ENCODE measurements at places on chromosomes 3 and 15. TPM values are rescaled to one million over a fixed set of nuclear protein-coding genes. Genes with fewer than 3 reads are reported as not detected.

- DNase-seq, result peak; percentile 54
Measured at GRCh38 chr15:74307827-74308811, 59.3 kb downstream of the CYP11A1 start.

Gene FETUB
- not detected for total RNA-seq

GRCh38 chr15:76075046-76075445, 15.3 kb downstream of the TMEM266 start:
- no peak for DNase-seq

DNA sequence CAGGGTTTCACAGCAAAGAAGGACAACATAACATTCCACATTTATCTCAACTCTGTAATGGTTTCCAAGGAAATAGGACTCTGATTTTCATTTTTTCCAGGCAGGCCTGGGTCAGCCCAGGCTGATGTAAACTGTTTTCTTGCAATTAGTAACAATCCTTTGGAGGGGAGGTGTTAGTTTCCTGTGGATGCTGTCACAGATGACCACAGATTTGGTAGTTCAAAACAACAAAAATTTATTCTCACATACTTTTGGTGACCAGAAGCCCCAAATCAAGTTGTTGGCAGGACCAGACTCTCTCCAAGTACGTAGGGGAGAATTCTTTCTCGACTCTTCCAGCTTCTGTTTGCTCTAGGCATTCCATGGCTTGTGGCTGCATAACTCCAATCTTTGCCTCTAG, 88.0 kb downstream of the EDEM1 start:
- no peak for DNase-seq
